ENCODE measurements at places on chromosomes 6 and 20.

DNA sequence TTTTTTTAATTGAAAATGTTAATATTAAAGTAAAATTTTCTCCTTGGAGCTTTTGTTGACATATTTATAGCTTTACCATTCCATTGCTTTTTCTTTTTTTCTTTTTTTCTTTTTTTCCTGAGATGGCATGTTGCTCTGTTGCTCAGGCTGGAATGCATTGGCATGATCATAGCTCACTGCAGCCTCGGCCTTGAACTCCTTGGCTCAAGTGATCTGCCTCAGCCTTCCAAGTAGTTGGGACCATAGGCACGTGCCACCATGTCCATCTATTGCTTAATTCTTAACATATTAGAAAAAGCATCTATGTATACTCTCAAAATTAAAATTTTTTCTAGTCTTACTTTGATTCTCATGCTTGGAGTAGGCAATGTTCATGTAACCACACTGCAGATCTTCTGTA is 43.0 kb downstream of the RALGAPB start:
- no peak for DNase-seq

DNA sequence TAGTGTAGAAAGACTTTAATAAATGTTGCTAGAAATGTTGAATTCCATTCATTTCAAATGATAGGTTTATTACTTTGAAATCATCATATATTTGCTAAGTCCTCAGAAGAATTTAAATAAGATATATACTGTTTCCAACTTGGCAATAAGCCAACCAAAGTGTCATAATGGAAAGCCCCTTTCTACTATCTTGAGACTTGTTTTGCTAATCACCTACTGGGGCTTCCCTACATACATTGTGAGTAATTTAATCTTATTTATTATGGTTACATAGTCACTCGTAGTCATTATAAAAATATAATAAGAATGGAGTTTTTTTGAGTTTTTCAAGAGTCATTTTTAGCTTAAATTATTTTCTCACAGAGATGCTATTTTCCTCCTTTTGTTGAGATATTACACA is 20.7 kb downstream of the COL19A1 start:
- DNase-seq: no peak

DNA sequence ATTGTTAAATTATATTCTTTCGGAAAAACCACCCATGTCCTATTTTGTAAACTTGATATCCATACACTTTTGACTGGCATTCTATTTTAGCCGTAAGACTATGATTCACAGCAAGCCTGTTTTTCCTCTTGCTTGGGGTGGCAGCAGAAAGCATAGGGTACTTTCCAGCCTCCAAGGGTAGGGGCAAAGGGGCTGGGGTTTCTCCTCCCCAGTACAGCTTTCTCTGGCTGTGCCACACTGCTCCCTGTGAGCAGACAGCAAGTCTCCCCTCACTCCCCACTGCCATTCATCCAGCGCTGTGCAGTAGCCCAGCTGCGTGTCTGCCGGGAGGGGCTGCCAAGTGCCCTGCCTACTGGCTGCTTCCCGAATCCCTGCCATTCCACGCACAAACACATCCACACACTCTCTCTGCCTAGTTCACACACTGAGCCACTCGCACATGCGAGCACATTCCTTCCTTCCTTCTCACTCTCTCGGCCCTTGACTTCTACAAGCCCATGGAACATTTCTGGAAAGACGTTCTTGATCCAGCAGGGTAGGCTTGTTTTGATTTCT is 2.1 kb upstream of the ESR1 start:
- DNase-seq: no peak

DNA sequence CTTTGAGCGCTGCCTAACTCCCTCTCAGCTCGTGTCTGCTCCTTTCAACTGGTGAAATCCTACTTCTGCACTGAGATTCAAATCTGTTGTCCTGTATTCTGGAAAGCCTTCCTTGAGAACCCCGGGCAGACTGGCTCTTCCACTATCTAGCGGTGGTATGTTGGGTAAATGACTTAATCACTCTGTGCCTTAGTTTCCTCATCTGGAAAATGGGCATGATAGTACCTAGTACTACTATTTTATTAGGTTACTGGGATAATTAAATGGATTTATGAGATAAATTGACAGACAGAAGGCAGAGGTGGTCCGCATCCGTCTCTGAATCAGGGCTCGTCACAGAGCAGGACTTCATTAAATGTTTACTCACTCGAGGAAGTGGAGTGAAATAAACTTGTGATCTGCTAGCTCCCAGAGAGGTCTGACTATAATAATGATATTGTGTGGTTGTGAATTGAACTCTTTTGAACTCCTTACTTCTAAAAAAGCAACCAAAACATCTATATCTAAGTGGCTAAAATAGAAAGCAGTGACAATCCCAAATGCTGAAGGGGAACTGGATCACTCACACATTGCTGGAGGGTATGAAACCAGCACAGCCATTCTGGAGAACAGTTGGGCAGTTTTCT is 26.6 kb downstream of the PPP1R16B start:
- DNase-seq: no peak

Data from CD8-positive, alpha-beta T cell (primary cell).